ENCODE measurements at places on chromosomes 4 and X.

DNA sequence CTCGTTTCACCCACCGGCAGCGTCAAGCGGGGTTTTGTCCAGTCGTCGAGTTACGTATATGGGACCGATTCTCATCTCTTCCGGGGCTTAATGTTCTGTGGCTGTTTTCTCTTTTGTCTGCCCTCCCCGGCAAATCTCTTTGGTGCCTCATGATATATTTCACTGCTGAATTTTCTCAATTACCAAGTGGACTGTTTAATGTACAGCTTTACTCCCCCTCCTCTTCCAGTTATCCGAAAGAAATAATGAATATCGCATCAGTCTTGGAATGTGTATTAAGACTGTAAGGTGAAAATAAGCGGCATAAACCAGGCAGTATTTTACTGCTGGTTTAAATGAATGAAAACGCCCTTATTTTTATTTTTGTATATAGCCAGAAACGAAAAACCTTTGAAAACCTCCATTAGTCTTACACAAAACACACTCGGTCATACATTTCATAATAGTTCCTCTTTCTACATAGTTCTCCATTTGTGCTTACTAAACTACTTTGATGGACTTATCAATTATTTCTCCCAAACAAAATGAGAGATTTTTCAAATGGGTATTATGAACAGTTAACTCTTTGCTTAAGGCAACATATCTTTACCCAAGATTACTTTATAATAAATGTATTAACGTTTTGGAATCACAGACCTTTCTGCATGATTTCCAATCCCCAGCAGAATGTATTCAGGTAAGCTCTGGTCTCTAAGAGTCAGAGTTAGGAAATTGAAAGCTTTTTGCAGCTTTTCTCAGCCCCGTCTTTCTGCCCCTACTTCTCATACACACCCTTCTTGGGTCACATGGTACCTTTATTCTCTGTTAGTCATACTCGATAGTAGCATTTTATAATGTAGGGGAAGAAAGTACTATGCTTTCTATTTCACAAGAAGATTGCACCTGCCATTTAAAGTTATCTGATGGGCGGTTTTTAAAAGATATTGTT is 979 bp downstream of the RP2 start:
- DNase-seq: no peak

DNA sequence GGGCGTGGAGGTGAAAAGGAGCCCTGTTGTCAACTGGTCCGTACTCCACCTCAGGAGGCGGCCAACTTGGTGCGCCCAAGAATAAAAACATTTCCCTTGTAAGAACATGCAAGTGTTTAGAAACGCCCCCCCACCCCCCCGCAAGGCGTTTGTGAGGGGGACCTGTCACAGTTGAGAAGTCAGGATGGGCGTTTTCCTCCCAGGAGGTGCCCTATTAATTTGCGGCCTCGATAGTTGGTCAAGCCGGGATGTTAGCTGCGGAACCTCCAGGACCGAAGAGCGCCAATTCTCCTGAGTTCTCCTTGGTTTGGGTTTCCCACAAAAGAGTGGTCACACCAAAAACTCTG is 651 bp upstream of the SAP30 start:
- DNase-seq: peak; percentile 60

DNA sequence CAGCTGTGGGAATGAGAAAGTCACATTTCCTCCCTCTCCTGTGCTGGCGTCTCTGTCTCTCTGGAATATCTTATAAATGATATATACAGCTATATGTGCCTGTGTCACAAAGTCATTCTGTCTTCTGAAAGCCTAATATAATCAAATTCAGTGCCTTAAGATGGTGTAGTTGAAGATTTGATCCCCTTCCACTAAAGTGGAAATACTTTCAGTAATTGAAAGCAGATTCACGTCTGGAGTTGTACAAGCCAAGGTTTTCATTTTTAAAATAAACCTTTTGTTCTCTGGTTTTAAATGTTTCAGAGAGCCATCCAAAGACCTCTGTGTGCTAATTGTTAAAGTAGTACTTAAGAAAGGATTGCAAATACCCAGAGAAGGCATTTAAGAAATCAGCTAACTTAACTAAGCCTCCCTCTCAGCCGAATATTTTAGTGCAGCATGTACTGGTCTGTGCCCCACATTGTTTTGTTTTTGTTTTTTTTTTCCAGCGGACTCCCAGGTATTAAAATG is 206.8 kb downstream of the TENM3 start:
- no peak for DNase-seq

DNA sequence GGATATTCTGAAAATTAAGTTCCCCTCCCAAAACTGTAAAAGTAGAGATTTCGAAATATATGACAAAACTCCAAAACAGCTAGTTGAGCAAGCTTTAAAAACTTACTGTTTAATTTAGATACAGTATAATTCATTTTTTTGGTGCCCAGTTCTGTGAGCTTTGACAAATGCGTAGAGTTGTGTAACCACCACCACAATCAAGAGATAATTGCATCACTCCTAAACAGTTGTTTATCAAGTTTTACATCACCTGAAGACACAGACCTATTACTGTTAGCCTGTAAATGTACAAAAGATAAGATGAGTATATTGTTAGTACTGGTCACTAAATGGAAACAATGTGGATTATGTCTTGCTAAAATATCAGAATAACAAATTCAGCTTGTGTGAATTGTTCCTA is 62.3 kb downstream of the ALG13 start:
- DNase-seq: no peak

- no peak for DNase-seq
Observed at GRCh38 chr4:95825546-95825945, 14.3 kb upstream of the PDHA2 start.

GRCh38 chrX:28273736-28274135 is 292.5 kb upstream of the DCAF8L1 start:
- DNase-seq: no peak

- no peak for DNase-seq
Observed at GRCh38 chr4:8709050-8709728, 116.6 kb downstream of the CPZ start.

GRCh38 chr4:169658975-169659715 is 38.8 kb downstream of the CLCN3 start:
- no peak for DNase-seq

- DNase-seq: no peak
Observed at GRCh38 chrX:47172971-47173792, 20.4 kb upstream of the UBA1 start.

DNA sequence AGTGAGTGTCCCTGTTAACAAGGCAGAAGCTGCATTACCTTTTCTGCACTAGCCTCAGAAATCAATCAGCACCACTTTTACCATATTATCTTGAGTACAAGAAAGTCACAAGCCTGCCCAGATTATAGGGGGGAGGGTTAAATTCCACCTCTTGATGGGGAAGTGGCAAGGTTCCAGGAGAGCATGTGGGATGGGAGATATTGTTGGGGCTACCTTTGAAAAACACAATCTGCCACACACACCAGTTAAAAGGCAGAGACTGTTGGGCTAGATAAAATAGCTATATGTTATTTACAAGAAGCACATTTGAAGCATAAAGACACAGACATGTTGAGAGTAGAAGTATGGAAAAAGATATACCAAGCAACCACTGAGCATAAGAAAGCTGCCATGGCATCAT is 6.6 kb upstream of the AVPR2 start:
- no peak for DNase-seq

DNA sequence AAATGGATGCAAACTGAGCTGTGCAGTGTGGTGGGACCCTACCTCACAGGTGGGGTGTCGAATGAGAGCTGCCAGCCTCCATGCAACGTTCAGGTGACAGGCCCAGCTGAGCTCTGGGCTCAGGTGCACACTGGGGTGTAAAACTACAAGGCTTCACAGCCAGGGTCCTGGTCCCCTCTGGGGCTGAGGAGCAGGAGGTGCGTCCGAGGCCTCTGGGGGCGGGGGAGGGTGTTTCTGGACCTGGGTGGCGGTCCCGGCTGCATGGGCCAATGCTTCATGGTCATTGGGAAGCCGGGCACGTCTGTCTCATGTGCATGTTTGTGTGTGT is 26.5 kb upstream of the SORCS2 start:
- no peak for DNase-seq

GRCh38 chr4:96649536-96649935 is 809.6 kb downstream of the PDHA2 start:
- no peak for DNase-seq

GRCh38 chr4:101846550-101846949 is 56.0 kb downstream of the BANK1 start:
- no peak for DNase-seq

DNA sequence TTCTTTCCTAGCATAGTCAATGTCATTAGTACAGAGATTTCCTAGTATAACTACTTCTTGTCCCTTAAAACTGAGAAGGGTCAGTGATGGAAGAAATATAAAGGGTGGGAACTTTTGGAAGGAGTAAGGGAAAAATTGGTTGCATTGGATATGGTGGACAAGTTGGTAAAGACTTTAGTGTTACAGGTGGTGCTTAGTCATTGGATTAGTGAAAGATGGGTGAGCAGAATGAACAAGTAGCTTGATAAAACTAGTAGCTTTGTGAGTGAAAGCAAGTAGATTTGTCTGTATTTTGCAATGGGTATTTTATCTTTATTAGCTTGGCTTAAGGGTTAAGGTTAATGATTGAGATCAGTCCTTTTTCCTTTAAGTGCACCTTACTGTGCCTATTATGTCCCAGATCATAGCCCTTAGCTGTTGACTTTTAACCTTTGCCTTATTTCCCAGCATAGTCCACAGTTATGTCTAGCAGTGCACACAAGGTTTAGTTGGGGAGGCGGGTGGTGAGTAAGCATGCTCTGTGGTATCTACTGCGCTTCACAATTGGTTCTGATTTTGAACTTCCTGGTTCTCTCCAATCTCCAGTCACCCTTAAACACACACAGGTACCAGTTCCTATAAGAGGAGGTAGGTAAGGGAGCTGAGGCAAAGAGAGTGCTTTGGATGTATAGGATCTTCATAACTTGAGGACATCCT is 9.5 kb downstream of the WDR44 start:
- DNase-seq: no peak

DNA sequence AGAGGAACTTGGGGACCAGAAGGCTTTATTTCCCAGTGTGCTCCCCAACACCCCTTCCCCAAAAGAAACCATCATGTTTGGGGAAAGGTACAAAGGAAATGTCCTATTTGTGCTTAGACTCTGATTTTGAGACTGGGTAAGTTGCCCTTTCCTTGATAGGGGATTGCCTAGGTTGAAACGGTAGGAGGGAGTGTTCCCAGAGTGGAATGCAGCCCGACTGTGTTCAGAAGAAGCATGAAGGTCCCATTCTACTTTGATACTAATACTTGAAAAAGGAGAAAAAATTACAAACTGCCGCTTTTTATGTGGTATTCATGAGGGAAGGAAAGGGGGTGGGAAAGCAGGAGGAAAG is 32.4 kb upstream of the TMEM131L start:
- DNase-seq: no peak

- DNase-seq: no peak
Observed at GRCh38 chr4:42397635-42398170, 415 bp downstream of the SHISA3 start.

DNA sequence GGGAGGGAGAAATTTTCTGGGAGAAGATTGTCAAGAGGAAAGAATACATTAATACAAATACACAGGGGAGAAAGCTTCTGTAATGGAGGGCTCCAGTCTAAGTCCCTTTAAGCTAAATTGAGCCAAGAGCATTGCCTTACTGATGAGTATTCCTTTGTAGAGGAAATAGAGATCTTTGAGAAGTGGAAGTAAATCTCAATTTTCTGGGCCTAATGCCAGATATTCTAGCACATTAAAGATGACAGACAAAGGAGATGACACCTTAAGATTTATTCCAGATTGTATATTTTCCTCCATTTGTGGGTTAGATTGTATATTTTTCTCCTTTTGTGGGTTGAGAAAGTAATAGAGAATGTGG is 28.5 kb upstream of the SMAD1 start:
- DNase-seq: no peak

DNA sequence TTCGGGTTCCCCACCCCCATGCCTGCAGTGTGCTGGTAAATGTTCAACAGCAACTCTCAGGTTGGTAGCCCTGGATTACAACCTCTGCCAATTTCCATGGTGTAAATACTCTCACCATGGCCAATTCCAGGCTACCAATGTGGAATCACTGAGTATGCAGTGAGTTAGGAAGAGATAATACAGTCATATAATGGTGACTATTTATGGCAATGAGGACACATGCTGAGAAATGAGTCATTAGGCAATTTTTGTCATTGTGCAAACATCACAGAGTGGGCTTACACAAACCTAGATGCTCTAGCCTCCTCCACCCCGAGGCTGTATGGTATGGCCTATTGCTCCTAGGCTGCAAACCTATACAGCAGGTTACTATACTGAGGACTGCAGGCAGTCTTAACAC is 4.6 kb upstream of the CLDN24 start:
- DNase-seq: no peak

GRCh38 chrX:17826609-17827496 is 34.2 kb downstream of the RAI2 start:
- no peak for DNase-seq

DNA sequence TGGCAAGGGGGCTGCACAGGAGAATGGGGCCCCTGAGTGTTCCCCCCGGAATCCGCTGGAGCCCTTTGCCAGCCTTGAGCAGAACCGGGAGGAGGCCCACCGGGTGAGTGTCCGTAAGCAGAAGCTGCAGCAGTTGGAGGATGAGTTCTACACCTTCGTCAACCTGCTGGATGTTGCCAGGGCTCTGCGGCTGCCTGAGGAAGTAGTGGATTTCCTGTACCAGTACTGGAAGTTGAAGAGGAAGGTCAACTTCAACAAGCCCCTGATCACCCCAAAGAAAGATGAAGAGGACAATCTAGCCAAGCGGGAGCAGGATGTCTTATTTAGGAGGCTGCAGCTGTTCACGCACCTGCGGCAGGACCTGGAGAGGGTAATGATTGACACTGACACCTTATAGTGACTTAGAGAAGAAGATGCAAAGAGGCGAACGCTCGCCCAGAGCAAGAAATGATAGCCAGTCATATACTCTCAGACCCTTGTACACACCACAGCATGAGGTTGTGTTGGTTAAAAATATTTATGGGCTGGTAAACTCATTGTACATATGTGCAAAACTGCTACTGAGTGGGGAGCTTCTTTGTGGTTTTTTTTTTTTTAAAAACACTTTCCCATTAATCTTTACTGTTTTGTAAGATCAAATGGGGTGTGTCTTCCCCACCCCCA is 52.5 kb downstream of the JADE1 start:
- no peak for DNase-seq

- no peak for DNase-seq
Observed at GRCh38 chr4:128166982-128167381, 105.9 kb downstream of the LARP1B start.
